Stimulated activated CD8-positive, alpha-beta memory T cell treated with anti-CD3 and anti-CD28 coated beads, Interleukin-4, amount 100 ng/mL, for 1 hour (primary cell): ENCODE measurements at places on chromosomes 3 and 15.

DNA sequence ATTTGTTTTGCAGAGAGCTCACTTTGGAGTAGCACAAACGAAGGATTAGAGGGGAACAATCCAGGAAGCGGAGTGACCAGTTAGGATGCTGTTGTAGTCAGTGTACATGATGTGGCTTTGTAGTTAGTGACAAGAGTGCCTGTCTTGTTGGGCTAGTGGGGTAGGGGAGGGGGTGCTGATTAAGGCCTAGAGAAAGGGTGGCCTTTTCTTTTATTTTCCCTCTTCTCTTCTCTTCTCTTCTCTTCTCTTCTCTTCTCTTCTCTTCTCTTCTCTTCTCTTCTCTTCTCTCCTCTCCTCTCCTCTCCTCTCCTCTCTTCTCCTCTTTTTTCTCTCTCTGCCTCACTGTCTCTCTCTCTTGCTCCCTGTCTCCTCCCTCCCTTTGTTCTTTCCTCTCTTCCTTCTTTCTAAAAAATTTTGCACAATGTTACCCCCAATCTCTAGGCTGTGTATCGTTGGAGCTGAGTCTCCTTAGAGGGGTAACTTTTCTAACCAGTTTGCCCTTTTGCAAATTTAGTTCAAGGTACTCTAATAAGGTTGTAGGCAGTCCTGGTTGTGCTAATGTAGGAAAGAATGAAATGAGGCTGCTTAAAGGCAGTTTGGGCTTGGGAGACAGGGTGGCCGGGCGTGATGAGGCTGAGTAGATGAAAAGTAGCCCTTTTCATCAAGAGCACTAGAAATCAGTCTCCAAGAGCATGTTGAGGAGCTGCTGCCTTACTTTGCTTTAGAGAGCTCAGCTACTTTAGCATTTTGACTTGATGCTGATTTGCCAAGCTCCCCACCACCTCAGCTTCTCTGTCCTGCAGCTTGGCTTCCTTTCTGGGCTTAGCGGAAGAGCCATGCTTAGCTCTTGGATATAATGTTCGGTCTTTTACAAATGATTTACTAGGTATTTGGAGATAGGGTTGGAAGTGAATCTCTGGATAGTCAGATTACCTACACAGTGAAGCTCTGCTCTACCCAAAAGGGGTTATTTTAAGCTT is 58.6 kb downstream of the SV2B start:
- DNase-seq: no peak

GRCh38 chr3:50364573-50365079 is 5.3 kb upstream of the TMEM115 start:
- no peak for DNase-seq

GRCh38 chr3:190345027-190345821 is 23.0 kb upstream of the CLDN1 start:
- no peak for DNase-seq

- DNase-seq: no peak
These were observed 32.6 kb downstream of the MAP2K5 start for GRCh38 chr15:67575039-67575502.

GRCh38 chr3:109081746-109082510 is 36.0 kb downstream of the MORC1 start:
- no peak for DNase-seq

- no peak for DNase-seq
These were observed 268.1 kb upstream of the UBE2E2 start for GRCh38 chr3:22935040-22935439.

- no peak for DNase-seq
These were observed 9.6 kb downstream of the OSBPL11 start for GRCh38 chr3:125585595-125586223.

GRCh38 chr15:83980637-83981036 is 254.9 kb upstream of the GOLGA6L4 start:
- DNase-seq: no peak

GRCh38 chr3:52827866-52828376 is 2.6 kb downstream of the ITIH4 start:
- no peak for DNase-seq

DNA sequence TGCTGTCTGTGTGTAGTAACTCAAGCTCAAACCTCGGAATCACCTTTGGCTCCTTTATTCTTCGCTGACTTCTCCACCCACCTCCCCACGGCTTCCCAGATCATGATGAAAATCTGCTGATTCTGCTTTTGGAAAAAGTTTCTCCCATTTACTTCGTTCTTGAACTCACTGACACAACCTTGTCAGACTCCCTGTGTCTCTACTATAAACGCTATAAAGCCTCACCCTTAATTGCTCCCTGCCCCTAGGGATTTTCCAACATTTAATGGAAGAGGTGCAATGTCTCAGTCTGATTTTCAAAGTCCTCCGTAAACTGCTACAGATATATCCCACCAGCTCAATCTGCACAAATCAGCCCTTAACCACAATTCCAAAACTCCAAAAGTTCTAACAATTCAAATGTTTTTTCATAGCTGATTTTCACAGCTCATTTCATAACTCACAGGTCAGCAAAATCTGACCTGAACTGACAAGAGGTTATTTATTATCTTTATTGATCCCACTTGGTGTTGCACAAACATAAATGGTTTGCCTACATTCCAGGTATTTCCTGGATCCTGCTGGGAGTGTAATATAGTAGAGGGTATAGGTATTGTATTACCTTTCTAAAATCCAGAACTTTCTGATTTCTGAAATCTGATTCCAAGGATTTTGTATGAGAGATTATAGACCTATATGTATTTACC is 129.4 kb downstream of the PLD1 start:
- no peak for DNase-seq

DNA sequence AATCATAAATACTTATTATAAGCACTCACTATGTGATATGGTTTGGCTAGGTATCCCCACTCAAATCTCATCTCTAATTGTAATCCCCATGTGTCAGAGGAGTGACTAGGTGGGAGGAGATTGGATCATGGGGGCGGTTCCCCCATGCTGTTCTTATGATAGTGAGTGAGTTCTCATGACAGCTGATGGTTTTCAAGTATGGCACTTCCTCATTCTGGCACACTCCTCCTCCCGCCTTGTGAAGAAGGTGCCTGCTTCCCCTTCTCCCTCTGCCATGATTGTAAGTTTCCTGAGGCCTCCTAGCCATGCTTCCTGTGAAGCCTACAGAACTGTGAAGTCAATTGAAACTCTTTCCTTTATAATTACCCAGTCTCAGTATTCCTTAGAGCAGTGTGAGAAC is 53.3 kb upstream of the CHMP2B start:
- DNase-seq: no peak

DNA sequence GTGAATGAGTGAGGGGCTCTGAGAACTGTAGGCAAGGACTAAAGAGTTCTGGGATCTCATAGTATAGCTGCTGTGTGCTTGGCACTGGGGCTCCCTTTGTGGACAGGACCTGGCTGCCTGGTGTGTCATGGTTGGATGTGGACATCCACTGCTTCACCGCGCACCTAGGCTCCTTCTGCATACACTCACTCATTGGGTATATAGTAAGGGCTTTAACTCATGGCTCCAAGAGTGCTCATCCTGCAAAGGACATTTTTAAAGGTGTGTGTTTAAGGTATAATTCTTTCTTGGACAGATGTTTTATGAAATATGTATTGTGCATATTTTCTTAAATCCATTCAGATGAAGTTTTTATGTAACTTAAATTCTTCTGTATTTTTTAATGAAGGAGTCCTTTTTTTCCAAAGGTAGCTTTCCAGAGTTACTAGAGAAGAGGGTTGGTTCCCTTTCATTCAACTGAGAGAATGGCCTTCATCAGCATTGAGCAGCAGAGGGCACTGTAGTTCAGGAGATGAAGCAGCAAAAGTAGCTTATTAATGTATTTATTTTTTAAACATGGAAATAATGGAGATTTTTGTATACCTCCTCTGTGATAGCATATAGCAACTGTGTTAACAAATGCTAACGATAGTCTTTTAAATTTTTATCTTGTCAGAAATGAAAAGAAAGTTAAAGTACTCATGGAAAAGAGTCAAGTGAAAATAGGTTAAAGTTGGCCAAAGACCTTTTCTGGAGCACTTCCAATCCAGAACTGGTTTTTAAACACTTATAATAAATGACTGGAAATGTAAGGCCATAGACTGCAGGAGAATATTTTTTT is 25.2 kb downstream of the OXNAD1 start:
- peak; percentile 32 for DNase-seq

- DNase-seq: no peak
These were observed 49.8 kb downstream of the GASK1A start for GRCh38 chr3:43028678-43029490.

- DNase-seq: no peak
These were observed 156.0 kb downstream of the TP63 start for GRCh38 chr3:189787191-189787590.

- no peak for DNase-seq
These were observed 24.2 kb upstream of the LRRFIP2 start for GRCh38 chr3:37198547-37198946.

DNA sequence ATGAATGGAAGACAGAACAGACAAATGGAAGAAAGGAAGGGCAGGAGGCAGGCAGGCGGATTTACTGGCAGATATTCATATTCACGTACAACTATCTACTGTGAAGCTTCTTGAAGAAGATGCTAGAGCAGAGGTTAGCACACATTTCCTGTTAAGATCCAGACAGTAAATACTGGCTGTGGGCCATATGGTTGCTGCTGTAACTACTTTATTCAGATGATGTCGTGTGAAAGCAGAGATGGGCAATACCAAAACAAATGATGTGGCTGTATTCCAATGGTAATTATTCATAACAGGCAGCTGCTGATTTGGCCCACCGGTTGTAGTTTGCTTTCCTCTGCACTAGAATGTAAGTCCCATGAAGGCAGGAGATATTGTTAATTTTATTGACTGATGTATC is 115.7 kb upstream of the PRTG start:
- no peak for DNase-seq

- no peak for DNase-seq
These were observed 799 bp downstream of the RARB start for GRCh38 chr3:25428789-25429335.

- DNase-seq: no peak
These were observed 21.8 kb upstream of the LIMD1 start for GRCh38 chr3:45572755-45573154.

DNA sequence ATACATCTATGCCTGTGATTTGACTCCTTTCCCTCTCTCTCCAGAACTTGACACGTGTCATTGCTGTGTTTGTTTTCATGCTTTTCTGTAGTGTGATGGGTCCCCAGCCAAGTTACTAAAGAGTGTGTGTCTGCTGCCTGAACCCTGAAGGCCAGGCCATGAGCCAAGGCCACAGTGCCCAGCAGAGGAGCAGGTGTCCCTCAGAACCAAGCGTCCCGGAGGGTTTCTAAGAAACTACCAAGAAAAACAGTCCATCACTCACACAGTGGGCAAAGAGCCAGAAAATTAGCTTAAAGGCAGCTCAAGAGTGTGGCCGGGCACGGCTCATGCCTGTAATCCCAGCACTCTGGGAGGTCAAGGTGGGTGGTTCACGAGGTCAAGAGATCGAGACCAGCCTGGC is 35.2 kb downstream of the FBXO45 start:
- DNase-seq: no peak

GRCh38 chr3:71026634-71027578 is 556.6 kb downstream of the FOXP1 start:
- DNase-seq: no peak
